HAP-1 (cell line): ENCODE measurements at places on chromosomes 13 and 19.

DNA sequence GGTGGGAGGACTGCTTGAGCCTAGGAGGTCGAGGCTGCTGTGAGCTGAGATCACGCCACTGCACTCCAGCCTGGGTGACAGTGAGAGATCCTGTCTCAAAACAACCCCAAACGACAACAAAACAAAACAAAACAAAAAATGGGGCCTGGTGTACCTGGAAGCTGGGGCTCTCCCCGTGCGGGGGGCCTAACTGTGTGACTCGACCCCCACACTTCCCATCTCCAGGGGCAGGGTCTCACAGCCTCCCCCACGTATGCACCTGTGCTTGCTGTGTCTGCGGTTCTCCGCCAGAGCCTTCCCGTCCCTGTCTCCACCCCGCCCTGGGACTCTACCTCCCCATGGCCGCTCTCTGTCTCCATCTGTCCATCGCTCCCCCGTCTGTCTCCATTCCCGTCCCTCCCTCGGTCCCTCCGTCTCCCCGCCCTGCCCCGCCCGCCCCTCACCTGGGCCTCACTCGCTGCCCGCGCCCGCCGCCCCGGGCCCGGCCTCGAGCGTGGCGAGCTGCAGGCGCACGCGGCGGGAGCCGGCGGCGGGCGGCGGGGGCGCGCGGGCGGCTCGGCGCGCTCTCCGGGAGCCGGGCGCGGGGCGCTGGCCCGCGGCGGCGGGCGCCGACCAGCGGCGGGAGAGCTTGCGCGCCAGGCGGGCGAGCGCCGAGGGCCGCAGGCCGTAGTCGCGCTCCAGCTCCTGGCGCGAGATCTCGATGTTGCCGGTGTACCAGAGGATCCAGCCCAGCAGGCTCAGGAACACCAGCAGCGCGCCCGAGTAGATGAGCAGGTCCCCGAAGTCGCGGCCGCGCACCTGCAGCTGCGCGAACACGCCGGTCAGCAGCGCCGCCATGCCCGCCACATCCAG, 587 bp downstream of the TMEM238 start:
- peak; percentile 76 for DNase-seq

GRCh38 chr19:35099155-35099896, 16.3 kb upstream of the FXYD3 start:
- DNase-seq = no peak

DNA sequence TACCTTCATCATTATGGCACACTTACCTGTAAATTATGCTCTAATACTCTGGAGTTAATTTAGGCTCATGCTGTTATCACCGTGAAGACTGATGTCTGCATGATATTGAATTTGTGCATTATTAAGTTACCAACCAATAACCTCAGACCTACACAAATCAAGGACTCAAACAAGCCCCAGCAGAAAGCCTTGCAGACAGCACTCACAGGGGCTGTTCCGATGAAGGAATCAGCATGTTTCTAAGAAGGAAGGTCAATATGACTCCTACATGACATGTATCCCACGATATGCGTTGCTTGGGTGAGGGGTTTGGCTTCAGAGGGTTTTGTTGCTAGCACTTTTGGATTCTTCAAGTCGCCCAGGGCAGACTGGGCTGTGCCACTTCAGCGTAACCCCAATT, 1071.2 kb upstream of the SLC10A2 start:
- no peak for DNase-seq

DNA sequence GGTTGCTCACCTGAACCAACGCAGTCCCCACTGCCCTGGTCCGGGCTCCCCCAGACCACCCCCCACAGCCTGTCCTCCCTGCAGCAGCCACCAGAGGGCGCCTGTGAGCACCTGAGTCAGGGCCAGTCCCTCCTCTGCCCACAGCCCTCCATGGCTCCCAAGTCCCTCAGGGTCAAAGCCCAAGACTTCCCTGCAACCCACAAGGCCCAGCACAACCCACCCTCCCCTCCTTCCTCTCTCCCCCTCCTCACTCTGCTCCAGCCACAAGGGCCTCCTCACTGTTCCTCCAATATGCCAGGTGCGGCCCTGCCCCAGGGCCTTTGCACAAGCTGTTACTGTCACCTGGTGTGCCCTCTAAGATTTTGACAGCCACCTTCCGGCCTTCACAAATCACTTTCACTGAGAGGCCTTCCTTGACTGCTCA, 10.9 kb downstream of the GNA15 start:
- no peak for DNase-seq

DNA sequence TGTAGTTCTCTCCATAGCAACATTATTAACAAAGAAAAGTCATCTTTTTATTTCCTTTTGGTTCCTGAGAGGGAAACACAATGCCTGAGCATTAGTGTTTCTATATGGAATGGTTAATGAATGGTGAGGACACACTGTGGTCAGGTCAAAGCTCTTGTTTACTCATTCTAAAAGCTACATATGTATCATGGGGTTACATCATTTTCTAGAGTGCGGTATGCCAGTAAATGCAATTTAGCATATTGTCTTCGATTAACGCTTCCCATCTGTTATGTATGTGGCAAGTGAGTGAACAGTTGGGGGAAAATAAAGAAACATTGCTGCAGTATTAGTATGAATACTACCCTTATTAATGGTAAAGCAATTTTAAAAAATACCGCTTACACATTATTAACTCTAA, 1152.2 kb upstream of the SPRY2 start:
- DNase-seq = no peak

DNA sequence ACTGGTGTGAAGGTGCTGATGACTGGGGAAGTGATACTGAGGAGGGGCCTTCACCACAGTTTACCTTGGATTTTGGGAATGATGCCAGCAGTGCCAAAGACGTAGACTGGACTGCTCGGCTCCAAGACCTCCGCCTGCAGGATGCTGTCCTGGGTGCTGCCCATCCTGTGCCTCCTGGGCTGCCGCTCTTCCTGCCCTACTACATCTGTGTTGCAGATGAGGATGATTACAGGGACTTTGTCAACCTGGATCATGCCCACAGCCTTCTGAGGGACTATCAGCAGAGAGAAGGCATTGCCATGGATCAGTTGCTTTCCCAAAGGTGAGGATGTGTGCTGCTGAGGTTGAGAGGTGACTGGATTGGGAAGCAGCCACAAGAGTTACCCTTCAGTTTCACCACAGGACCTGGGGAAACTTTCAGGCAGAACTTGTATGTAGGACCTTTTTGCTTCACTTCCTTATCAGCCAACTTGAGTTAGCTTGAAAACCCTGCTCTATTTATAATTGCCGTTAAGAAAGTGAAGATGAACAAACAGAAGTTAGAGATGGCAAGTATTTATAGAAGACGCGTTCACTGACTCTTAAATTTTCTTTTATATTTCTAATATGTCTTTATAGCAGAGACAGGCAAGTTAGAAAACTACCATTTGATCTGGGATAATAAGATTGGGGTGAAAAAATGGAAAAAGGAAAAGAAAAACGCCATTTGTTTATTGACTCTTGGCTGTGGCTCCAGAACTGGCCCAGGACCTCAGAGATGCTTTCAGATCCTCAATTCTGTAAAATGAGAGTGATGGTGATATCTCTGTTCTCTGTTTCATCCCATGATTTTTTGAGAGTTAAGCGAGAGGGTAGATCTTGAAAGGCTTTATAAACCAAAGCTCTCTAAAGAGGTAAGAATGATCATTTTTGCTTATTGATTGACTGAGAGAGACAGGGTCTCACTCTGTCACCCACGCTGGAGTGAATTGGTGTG, 5.3 kb downstream of the PDCD2L start:
- no peak for DNase-seq

- no peak for DNase-seq
Measured at GRCh38 chr13:60152904-60153303, 10.8 kb downstream of the DIAPH3 start.

DNA sequence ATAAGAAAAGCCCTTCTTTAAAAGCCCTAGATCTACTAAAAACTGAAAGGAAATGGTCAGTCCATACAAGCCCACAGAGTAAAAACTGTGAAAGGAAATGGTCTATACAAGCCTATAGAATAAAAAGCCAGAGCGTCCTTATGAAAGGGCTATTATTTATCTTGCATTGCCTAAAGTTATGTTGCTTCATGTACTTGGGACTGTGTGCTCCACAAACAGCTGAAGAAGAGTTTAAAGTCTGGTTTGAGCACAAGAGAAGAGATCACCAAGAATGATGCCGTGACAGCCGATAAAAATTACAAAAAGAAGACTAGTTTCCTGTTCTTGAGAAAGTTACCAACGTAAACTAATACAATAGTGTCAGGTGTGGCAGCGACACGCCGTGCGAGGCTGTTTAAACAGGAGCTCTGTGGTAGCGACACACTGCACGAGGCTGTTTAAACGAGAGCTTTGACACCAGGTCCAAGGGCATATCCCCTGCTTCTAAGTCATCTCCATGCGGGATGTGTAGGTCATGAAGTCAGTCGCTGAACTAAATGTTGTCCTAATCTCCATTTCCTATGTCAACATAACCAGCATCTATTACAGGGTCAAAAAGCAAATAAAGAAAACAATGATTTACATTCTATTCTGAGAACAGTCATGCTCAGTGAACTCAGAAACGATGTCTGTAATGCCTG, 24.9 kb downstream of the PCID2 start:
- no peak for DNase-seq

GRCh38 chr13:113877149-113877990, 13.5 kb upstream of the GAS6 start:
- no peak for DNase-seq

DNA sequence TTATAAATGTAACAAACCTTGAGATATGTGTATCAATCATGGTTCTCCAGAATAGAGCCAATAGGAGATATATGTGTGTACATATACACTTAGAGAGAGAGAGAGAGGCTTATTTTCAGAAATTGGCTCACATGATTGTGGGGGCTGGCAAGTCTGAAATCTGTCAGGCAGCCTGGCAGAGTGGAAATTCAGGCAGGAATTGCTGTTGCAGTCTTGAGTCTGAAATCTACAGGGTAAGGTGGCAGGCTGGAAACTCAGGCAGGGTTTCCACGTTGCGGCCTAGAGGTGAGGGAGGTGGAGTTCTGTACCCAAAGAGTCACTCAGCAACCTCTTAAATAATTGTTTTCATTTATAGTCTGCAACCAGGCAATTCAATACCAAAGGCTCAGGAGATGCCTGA, 218.4 kb downstream of the B3GLCT start:
- DNase-seq = no peak

GRCh38 chr13:100917011-100917410, 242.4 kb upstream of the TMTC4 start:
- no peak for DNase-seq

DNA sequence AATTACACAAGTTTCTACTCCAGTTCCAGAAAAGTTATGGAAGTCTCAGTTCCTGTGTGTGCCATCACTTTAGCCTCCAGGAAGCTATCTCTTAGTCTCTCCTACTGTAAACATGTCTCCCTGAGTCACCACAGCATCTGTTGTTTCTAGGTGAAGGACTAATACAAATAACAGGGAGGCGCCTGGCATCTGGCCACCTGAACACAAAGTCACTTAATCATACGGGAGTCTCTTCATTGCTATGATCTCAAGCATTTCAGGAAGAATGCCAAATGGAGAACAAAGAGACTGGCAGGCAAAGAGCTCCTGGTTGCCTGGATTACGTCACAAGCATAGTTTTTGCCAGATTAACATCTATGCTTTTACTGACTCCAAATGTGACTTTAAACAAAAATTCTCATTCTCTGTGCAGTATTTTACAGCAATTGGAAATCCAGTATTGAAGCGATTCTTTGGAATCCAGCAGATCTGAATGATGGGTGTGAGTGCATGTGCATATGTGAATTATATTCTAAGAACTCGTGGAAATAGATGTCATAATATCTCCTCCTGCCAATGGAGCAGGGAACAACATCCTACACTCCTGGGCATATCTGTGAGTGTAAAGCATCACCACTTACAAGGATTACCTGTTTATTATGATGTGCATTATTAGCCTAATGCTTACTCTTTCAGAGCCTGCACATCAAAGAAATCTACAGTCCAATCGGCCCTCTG, 572.8 kb downstream of the PCDH9 start:
- DNase-seq = peak; percentile 32

GRCh38 chr13:39037410-39037879, 444 bp downstream of the PROSER1 start:
- DNase-seq = no peak

GRCh38 chr19:57816652-57817051, 1.9 kb upstream of the ZNF552 start:
- no peak for DNase-seq

DNA sequence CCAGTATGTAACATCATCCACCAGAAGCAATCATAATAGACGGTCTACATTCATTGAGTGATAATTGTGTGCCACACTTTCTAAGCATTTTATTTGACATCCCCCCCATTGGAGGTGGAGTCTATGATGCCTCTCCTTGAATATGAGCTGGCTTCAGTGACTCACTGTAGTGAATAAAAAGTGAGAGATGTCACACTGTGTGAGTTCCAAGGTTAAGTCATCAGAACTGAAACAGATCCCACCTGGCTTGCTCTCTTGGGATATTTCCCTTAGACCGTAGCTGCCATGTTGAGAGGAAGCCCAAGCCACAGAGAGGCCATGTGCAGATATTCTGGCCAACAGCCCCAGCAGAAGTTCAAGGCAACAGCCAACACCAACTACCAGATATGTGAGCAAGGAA, 12.6 kb downstream of the RTBDN start:
- DNase-seq = no peak

- DNase-seq = no peak
Measured at GRCh38 chr13:25166306-25166705, 5.8 kb downstream of the AMER2 start.
